ENCODE measurements at places on chromosomes 11 and 22.

DNA sequence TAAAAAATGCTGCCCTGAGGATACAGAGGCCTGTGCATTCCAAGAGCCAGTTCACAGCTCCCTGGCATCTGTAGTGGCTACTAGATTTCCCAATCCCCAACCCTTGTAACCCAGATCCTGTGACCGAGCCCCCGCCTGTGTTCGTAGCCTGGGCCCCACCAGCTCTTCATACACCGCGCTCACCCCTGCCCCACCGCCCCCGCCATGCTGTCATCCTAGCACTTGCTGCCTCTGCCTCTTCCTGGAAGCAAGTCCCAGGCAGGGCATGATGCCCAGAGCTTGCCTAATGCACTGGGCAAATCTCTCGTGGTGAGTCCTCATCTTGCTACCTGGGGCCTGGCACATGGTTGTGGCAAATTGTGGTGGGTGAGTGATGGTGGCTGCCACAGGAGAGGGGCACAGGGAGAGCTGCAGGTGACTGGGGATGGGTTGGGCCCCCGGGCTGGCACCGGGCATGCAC, 7.1 kb downstream of the MGAT3 start:
- DNase-seq, result no peak

DNA sequence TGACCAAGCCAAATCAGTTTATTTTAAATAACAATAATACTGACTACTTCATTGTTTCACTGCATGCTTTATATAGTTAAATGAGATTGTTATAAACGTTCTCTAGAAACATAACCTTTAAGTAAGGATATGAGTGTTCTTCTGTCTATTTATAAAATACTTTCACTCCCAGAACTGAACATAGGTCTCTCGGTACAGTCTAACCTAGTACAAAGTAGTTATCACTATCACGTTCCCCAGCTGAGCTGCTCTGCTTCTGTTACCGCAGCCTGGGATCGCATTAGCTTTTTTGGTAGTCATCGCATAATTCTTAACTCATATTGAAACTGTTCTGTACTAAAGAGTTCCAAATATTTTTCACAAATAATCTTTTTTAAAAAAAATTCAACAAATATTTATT, 143.6 kb downstream of the WNT11 start:
- DNase-seq, result no peak

DNA sequence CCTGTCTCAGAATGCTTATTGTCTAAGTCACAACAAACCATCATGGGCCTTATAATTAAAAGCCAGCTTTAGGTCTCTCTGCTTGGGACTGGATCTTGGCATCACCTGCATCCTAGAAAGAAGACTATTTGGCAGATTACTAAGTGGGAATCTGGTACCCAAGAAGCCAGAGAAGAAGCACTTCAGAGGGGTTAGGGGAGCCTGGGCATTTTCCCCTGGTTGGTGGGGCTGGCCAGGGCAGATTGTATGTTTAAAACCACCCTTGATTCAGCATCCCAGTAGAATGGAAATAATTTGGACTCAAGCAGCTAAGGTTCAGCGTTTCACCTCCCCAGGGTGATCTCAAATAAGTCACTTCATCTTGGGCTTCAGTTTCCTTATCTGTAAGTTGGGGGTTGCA, 193.7 kb downstream of the MIAT start:
- no peak for DNase-seq

DNA sequence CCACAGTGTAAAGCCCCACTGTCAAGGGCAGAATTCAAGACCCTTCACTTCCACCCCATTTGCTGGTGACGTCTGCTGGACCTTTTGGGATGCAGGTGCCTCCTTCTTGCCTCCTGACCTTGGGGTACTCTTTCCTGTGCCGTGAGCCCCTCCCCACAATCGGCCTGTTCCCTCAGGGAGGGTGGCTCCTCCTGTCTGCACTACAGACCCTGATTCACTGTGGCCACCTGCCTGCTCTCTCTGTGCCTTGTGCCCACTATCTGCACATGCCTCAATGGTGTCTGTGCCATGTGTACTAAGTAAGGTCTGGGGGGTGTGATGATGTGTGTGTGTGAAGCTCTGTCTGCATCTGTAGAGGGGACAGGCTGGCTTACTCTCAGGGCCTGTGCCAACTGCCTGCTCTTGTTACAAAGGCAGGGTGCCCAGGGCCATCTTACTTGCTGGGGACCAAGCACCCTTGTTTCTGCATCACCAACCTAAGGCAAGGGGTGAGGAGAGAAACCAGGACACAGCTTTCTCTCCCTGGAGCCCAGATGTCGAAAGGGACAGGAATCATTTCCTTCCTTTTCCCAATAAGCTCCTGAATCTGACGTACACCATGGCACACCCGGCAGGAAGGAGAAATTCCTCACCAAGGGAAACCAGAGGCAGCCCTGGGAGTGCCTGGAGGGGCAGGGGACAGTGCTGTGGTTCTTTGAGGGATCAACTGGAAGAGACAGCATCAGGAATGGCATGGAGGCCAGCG, 3.7 kb downstream of the PPM1F start:
- DNase-seq, result no peak

DNA sequence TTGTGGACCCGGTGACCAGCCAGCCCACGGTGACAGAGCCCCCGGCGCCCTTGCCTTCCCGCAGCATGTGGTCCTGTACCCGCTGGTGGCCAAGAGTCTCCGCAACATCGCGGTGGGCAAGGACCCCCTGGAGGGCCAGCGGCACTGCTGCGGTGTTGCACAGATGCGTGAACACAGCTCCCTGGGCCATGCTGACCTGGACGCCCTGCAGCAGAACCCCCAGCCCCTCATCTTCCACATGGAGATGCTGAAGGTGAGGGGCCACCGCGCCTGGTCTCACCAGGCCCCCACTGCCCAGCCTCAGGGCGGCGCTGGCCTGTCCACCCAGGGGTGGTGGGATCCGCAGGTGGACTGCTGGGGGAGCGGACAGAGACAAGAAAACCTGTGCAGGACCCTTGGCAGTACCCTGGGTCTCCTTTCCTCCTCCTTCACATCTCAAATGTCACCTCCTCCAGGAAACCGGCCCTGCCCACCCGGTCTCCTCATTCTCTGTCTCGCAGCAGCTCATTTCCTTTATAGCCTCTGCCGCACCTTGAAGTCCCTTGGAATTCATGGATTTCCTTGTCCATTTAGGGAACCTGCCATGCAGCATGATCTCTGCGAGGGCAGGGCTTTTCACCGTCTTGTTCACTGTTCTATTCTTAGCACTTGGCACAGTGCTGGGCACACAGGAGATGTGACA, 6.5 kb downstream of the AIP start:
- DNase-seq, result no peak

DNA sequence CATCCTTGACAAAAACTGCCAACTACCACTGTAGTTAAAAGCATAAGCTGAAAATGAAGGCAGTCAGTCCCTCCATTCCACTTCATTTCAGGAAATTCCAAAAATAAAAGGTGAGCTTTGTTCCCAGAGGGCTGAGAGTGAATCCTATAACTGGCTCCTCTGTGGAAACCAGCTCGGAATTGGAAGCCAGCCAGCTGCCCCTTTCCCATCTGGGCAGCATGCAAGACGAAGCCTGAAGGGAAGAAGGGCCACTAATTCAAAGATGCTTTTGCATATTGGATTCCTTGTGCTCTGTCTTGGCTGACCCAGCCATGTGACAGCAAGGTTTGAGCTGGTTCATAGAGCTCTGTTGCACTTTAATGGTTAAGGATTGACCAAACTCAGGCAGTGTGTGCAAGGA, 83.4 kb downstream of the ALX4 start:
- DNase-seq, result no peak

DNA sequence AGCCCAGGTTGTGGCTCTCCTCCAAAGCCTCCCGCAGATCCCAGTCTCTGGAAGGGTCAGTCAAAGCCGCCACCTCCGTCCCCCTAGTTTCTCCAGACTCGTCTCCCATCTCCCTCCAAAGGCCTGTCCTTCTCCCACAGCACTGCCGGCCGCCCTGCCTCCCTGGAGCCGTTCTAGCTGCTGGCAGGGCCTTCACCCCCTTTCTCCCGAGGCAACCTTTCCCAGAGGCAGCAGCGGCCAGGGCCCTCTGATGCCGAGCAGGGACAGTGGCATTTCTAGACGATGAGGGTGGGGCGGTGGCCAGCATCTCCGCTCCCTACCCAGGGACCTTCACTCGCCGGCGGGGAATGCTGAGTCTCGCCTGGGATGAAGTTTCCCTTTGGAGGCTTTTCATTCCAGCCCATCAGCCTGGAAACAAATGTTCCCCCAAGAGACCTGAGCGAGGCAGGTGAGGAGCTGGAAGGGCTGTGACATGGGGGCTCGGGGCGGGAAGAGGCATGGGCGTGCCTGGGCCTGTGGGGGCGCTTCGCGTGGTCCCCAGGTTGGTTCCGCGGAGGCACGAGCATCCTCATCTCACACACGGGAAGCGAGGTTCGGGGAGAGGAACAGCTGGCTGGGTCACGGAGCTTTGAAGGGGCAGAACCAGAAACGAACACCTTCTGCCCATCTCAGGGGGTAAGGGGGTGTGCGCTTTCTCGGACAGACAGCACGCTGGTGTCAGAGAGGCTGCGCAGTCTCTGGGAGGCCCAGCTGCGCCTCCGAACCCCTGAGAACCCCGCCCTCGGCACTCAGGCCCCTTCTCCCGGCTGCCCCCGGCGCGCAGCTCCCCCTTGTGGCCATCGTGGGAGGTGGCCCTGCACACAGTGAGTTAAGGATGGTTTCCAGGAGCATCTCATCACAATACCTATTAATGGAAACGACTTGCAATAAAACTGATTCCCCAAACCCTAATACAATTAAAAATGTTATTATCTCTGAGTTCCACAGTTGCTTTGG, 18.1 kb upstream of the KLHL35 start:
- DNase-seq, result peak; percentile 65

DNA sequence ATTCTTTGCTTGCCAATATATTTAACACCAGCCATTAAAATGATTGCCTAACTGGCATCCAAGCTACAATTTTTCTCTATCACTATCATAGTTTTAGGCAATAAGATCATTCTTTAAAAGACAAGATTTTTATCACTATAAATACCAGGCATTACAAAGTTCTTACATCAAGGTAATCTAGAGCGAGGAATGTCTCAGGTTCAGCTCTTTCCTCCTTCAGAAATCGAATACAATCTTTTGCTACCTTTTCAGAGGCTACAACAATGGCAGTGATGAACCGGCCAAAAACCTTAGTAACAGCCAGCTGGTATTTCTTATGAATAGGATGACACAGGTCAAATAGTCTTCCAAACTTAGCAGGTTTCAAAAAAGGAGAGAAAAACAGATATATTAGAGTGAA, 23.9 kb downstream of the SMC1B start:
- DNase-seq, result no peak

- no peak for DNase-seq
Observed at GRCh38 chr22:27630754-27631153, 170.8 kb downstream of the MN1 start.

DNA sequence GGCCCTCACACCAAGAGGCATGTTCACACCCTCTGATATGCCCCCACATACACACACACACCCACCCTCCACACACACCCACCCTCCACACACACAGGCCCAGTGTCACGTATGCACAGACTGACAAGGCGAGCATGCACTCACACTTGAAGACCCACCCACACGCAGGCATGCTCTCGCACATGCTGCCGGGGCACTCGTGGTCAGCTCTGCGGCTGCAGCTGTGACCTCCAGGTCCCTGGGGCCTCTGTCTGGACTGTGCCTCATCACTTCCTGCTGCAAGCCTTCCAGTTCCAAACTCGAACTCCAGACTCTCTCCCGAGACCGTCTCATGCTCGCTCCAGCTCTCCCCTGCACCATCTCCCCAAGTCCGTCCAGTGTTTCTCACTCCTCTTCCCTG, 9.5 kb downstream of the DCHS1 start:
- DNase-seq, result no peak

DNA sequence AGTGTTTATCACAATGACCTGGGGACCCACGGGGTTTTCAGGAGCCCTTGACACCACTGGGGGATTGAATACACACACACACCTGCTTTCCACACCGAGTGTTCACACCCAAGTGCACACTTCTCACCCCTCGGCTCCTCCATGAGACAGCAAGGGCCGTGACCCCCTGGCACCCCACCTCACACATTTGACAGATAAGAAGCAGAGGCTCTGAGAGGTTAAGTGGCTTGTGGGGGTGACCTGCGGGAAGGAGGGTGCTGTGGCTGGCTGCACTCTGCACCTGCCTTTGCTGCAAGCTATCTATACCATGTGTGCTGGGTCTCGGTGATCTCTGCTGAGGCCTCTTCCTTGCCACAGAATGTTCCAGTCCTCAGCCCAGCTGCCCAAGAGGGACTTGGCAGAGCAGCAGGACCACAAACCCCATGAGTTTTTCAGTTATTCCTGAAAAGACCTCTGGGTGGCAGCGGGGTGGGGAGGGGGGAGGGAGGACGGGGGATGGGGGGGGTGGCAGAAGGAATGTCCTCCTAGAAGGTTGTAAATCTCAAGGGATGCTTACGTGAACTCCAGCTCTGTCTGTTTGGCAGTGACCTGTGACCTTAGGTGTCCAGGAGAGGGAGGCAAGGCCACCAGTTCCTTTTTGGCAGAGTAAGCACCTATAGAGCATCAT, 47.9 kb upstream of the RFPL3 start:
- no peak for DNase-seq

- no peak for DNase-seq
Observed at GRCh38 chr11:120067438-120068113, 70.3 kb downstream of the TRIM29 start.

- no peak for DNase-seq
Observed at GRCh38 chr22:22410121-22410520, 98.4 kb downstream of the ZNF280B start.

DNA sequence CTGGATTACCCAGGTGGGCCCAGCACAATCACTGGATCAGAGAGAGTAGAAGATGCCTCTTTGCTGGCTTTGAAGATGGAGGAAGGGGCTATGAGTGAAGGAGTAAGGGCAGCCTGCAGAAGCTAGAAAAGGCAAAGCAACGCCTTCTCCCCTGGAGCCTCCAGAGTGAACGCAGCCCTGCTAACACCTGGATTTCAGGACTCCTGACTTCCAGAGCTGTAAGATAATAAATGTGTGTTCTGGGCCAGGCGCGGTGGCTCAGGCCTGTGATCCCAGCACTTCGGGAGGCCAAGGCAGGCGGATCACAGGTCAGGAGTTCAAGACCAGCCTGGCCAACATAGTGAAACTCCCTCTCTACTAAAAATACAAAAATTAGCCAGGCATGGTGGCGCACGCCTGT, 102.4 kb downstream of the MORC2 start:
- DNase-seq, result no peak

DNA sequence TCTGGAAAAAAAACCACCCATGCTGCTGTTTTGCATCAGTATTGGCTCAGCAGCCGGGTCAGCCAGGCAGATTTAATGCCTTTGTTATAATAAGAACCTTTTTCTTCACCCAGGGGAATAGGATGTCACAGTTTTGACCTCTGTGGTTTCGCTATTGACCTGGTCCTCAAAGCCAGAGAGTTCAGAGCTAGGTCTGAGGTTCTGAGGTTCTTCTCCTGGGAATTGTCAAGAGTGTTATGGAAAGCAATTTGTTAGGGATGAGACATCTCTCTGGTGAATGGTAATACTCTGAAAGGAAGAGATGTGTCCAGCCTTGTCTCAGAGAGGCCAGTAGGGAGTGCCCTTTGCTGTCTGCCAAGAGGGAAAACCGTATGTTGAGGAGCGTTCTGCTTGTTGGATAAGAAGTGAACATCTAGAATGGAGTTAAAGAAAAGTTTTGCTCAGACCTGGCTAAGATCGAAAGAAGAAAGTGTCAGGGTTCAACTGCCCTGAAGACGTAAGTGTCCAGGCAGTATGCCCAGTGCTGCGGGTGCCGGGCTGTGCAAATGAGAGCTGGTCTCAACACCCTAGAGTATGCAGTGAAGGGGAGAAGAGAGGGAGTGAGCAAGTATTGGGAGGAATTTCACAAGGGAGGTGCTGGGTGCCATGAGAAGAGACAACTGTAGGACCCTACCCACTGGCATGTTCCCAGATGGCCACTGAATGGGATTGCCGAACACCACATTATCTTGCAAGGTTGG, 150.9 kb upstream of the TTC12 start:
- DNase-seq, result no peak

GRCh38 chr11:102368472-102368871, 21.5 kb downstream of the BIRC2 start:
- no peak for DNase-seq

All from hematopoietic multipotent progenitor cell treated with erythropoietin and hydrocortisone succinate and interleukin-3 and kit ligand, for 15 days (in vitro differentiated cells).